ENCODE measurements at places on chromosomes 4 and X.

GRCh38 chrX:27619975-27620374 lies 29.8 kb downstream of the DCAF8L2 start:
- DNase-seq = peak; percentile 17

GRCh38 chrX:37986893-37987292 lies 19.5 kb upstream of the SYTL5 start:
- DNase-seq = peak; percentile 57

- DNase-seq = no peak
These were observed 597.1 kb downstream of the MID1IP1 start for GRCh38 chrX:39398215-39398962.

GRCh38 chrX:132094164-132094563 lies 33.7 kb downstream of the FRMD7 start:
- DNase-seq = peak; percentile 75

DNA sequence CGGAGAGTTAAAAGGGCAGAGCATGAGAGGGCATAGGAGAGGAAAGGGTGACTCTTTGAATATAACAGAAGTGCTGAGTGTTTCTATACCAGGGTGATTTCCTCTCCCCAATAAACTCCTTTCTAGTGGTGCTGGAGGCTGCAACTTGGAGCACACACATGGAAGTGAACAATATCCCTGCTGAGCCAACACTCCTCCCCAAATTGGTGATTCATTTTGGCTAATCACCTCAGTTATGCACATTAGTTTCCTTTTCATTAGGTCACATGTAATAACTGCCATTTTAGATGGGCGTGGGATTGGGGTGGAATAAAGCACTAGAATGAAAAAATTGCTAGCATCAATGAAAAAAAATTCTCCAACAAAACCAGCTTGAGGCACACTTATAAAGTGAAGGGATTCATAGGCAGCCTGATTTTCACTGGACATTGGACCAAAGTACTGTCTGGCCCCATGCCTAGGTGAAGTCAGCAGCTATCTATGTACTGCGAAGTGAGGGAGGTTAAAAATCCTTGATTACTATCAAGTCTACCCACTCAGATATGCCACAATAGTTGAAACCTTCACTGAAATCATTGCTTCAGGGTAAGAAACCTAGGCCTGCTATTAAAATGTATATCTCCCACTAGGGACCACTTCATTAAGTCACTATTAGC lies 174.0 kb downstream of the GLUD2 start:
- no peak for DNase-seq

DNA sequence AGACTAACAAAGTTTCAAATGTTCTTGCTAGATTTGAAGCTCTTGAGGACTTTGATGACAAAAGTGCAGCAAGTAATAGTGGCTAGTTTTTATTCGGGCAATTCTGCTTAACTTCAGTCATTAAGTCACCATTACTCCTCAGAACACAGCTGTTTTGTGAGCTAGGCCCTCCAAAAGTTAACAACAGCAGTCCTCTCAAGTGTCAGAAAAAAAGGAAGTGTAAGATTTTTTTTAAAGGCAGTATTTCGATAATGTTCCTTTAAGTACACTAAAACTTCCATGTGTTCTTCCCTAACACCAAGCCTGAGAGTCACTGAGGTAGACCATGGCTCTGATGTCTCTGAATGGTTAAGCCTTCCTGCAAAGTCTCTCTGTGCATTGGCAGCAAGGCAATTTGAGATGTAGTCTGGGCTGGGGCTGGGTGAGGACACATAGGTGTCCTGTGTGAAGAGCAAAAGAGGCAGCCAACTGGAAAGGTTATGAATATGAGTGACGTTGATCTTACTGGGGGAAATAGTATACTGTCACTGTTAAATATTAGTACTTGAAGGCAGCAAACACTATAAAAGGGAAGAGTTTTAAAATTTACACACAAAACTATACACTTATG lies 174.0 kb upstream of the MAP3K15 start:
- DNase-seq = no peak

DNA sequence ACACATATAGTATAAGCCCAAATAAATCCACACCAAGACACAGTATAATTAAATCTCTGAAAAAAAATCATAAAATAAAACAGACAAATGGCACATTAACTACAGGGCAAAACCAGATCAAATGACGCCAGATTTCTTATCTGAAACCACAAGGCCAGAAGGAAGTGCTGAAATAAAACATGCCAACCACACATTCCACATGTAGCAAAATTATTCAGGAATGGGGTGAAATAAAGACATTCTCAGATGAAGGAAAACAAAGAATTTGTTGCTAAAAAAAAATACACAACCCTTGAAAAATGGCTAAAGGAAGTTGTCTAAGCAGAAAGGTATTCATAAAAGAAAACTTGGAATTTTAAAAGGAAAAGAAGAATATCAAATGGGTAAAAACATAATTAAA lies 4.5 kb upstream of the DCAF12L1 start:
- no peak for DNase-seq

DNA sequence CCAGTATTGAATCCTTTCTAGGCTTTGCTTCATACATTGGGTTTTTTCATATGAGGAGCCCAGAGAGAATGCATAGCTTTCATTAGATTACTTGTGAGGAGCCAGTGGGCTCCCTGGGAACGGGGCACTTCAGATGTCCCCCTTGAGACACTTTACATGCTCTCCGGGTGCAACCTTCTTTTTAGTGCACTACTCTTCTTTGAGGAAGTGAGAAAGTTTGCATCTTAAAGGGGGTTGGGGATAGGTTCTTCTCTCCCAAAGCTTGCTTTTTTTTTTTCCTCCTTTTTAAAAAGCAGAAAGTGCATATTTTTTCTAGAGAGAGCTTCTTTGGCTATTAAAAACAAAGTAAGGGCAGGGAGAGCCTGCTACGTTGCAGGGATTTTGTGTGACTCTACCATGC lies 4.3 kb downstream of the HADH start:
- no peak for DNase-seq

GRCh38 chr4:115688961-115689360 lies 575.5 kb upstream of the NDST4 start:
- DNase-seq = no peak

DNA sequence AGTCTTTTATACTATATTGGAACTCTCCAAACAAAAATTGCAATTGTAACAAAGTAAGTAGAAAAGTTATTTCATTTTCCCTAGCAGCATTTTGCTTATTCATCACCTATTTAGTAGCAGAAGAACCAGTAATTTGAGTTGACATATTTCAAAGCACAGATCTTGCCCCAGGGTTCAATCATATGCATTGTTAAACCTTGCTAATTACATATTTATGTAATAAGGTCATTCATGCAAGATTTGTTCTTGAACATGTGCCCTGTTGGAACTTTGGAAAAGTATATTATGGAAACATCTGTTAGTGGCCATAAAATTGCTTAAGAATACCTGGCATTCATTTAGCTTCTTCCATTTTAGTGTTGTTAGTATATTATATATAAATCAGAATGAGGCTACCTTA lies 191.7 kb downstream of the TLL1 start:
- no peak for DNase-seq

DNA sequence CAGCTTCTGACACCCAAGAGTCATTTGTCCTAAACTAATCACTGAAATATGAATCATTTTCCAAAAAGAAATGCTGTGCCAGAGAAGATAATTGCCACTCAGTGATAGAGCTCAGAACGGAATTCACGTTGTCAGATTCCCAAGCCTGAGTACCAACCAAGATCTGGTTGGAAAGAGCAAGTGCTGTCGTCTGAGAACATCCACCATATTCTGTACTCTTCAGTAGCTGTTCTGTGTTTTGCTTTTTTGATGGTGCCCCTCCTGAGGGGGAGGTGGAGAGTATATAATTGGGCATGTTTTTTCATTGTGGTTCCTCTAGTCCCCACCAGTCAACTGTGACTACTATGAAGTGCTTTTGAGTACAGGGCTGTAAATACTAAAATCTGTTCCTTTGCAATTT lies 13.2 kb downstream of the RUFY3 start:
- no peak for DNase-seq

DNA sequence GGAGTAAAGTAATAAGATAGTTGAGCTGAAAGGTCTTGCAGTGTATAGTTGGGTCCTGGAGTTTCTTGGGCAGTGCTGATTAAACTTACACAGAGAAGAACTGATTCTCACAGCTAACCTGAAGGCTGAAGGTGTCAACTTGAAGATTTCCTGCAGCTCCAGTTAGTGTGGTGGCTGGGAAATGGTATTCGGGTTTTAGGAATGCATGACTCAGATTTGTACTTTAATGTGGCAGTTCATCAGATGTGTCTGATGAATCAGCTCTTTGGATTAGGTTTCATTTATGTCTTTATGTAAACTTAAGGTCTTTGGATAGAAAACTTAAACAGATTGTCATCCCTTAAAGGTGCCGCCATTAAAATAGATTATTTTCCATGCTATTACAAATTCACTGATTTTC lies 200.0 kb downstream of the IL1RAPL1 start:
- peak; percentile 62 for DNase-seq

GRCh38 chr4:4521731-4522130 lies 20.1 kb downstream of the STX18 start:
- no peak for DNase-seq

Measured in fibroblast of upper back skin (primary cell).